Frontal cortex (tissue), 4 donors: ENCODE measurements at places on chromosomes 12 and 14. TPM values are rescaled to one million over a fixed set of nuclear protein-coding genes. Genes with fewer than 3 reads are reported as not detected.

- no peak for DNase-seq
Observed at GRCh38 chr12:5507944-5508343, 76.0 kb downstream of the NTF3 start.

CD4 gene
- 2.0 TPM for total RNA-seq

DNA sequence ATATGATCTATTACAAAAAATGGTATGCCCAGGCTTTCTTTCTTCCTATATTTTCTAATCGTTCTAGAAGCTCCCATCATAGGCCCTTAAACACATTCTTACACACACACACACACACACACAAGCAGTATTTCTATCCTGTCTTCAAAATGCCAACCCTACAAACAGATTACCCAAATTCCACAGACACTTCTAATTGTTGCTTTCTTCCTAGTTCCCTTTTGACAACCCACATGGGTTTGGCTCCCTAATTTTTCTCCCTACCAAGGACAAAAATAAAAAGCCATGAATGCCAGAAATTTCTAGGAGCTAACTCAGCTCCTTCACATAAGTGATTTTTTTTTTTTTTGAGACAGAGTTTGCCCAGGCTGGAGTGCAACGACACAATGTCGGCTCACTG, 60.3 kb upstream of the NTF3 start:
- no peak for DNase-seq

- no peak for DNase-seq
Observed at GRCh38 chr12:41356181-41356580, 168.1 kb downstream of the PDZRN4 start.
